Activated CD4-positive, alpha-beta memory T cell treated with anti-CD3 and anti-CD28 coated beads for 36 hours (primary cell): ENCODE measurements at places on chromosomes 2 and 18. TPM values are rescaled to one million over a fixed set of nuclear protein-coding genes. Genes with fewer than 3 reads are reported as not detected.

The HOXD8 gene
- total RNA-seq: not detected

The FAM228A gene
- total RNA-seq: 0.17 TPM

The ACKR3 gene
- 1.2 TPM for total RNA-seq

The CELF4 gene
- not detected for total RNA-seq

The KATNAL2 gene
- 0.46 TPM for total RNA-seq

The DOK1 gene
- total RNA-seq: 23.1 TPM

The LRRC30 gene
- total RNA-seq: not detected

DNA sequence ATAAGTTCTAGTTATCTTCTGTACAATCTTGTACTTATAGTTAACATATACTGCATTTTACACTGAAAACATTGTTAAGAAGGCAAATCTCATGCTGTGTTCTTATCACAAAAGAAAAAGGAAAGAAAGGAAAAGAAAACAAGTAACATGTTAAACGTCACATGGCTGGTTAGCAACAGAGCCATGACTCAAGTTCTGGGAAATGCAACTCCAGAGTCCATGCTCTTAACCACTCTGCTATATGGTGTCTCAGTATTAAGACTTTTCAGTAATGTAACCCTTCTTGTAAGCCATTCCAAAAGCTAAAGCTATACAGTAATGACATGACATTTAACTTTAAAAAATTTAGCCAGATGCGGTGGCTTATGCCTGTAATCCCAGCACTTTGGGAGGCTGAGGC, 181.4 kb downstream of the BARD1 start:
- no peaks in the 10 kb centered on the region for H3K4me1 ChIP-seq
- no peak overlapping the region for H3K27ac ChIP-seq
- no peak for DNase-seq

GRCh38 chr18:44588508-44588907, 92.2 kb upstream of the SETBP1 start:
- no peak overlapping the region for H3K27ac ChIP-seq
- no peak for DNase-seq

- H3K27ac ChIP-seq: peak overlapping the region; percentile 30
- H3K4me3 ChIP-seq: no peak overlapping the region
- no peaks in the 10 kb centered on the region for H3K36me3 ChIP-seq
- DNase-seq: no peak
- peaks cover 19% of the 10 kb centered on the region for H3K4me1 ChIP-seq
These were observed 43.2 kb downstream of the FOSL2 start for GRCh38 chr2:28435814-28436351.

- H3K36me3 ChIP-seq: no peaks in the 10 kb centered on the region
- DNase-seq: no peak
- H3K27ac ChIP-seq: no peak overlapping the region
- H3K4me3 ChIP-seq: no peak overlapping the region
These were observed 93.8 kb downstream of the SCG2 start for GRCh38 chr2:223508372-223508771.

- peaks cover 22% of the 10 kb centered on the region for H3K27me3 ChIP-seq
- H3K4me1 ChIP-seq: no peaks in the 10 kb centered on the region
- no peak overlapping the region for H3K4me3 ChIP-seq
- H3K36me3 ChIP-seq: no peaks in the 10 kb centered on the region
- H3K27ac ChIP-seq: no peak overlapping the region
- DNase-seq: no peak
These were observed 163.7 kb upstream of the RMP24 start for GRCh38 chr18:35808796-35809195.

GRCh38 chr2:196985511-196986183, 59.1 kb upstream of the PGAP1 start:
- no peaks in the 10 kb centered on the region for H3K27me3 ChIP-seq
- peaks cover 51% of the 10 kb centered on the region for H3K4me1 ChIP-seq
- H3K27ac ChIP-seq: peak overlapping the region; percentile 35
- no peak for DNase-seq
- H3K36me3 ChIP-seq: peaks cover 32% of the 10 kb centered on the region
- H3K4me3 ChIP-seq: no peak overlapping the region

GRCh38 chr18:37661478-37661877, 95.9 kb upstream of the CELF4 start:
- no peak overlapping the region for H3K27ac ChIP-seq
- no peaks in the 10 kb centered on the region for H3K27me3 ChIP-seq
- H3K4me1 ChIP-seq: no peaks in the 10 kb centered on the region
- no peaks in the 10 kb centered on the region for H3K36me3 ChIP-seq
- no peak overlapping the region for H3K4me3 ChIP-seq

DNA sequence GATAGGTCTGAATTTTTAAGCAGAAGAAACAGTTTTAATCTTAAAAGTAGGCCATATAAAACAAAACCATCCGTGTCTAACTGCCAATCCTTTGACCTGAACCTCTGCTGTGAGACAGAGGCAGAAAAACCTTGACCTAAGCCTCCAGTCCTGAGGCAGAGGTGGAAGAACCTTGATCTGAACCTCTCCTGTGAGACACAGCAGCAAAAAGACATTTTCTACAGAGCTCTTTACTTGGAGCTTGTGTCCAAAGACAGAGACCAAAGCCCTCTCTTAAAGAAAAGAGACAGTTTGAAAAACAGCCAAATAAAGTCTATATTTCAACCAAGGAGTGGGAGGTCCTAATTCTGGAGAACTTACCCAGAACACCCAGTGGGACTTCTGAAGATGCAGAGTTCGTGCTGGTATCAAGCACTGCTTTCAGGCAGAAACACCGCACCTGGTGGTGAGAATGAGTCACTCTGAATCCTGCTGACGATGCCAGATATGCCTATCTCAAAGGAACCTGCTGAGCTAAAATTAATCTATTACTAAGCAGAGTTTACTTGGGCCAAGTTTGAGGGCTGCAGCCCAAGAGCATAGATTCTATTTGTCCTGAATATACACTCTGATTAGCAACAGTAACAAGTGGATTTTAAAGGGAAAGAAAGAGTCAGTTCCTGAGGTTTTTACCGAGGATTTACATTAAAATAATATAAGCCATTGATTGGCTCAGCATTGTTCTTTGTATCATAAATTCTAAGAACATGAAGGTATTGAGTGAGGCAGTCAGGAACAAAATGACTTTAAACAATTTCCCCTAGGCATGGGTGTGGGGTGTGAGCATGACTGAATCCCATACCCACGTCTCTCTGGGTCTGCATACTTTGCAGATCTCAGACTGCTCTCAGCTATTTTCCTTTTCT, 806.4 kb downstream of the TRIB2 start:
- no peak overlapping the region for H3K27ac ChIP-seq
- no peak overlapping the region for H3K4me3 ChIP-seq
- no peaks in the 10 kb centered on the region for H3K36me3 ChIP-seq

GRCh38 chr2:174765576-174765975, 1.3 kb upstream of the CHRNA1 start:
- H3K36me3 ChIP-seq: no peaks in the 10 kb centered on the region
- DNase-seq: no peak
- peaks cover 2% of the 10 kb centered on the region for H3K4me1 ChIP-seq
- no peak overlapping the region for H3K27ac ChIP-seq
- H3K27me3 ChIP-seq: no peaks in the 10 kb centered on the region

- no peaks in the 10 kb centered on the region for H3K4me1 ChIP-seq
- no peak overlapping the region for H3K27ac ChIP-seq
These were observed 247.8 kb downstream of the DOK6 start for GRCh38 chr18:69648486-69648885.

GRCh38 chr2:162153608-162154224, 1.7 kb upstream of the GCG start:
- H3K4me3 ChIP-seq: no peak overlapping the region
- DNase-seq: peak; percentile 70
- H3K27me3 ChIP-seq: peaks cover 17% of the 10 kb centered on the region
- no peak overlapping the region for H3K27ac ChIP-seq

DNA sequence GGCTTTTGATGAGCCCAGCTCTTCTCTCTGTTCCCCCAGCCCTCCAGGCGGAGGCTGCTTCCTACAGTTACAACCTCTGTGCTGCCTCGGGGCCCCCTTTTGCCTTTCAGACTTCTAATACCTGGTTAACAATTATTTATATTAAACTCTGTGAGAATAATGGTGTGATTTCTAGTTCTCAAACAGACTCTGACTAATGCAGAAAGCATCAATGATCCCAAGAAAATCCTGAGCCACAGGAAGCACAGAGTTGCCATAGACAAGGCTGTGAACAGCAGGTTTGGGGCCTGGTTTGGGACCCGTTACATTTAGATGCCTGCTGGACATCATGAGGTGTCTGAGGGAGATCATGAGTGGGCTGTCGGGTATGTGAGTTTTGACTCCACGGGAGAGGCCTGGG, 37.4 kb upstream of the MYO3B start:
- DNase-seq: no peak
- peaks cover 2% of the 10 kb centered on the region for H3K27me3 ChIP-seq
- H3K4me1 ChIP-seq: no peaks in the 10 kb centered on the region

DNA sequence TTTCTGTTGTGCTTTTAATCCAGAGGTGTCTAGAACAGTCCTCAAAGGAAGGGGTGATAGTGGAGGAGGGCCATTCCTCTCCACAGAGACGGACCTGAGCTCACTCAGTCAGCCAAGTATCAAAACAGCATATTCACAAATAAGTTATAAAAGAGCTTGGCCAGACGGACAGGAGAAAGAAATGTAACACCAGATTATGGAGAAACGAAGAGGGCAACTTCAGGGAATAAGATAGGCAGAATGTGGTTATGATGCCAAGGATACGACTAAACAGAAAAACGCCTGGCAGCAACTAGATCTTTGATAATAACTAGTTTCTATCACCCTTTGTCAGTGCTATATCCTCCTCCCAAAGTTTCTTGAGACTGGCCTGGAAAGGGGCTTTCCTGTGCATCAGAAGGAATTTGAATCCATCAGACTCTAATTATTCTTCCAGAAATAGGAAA, 42.5 kb downstream of the MAP4K3 start:
- H3K4me3 ChIP-seq: no peak overlapping the region
- DNase-seq: no peak
- no peak overlapping the region for H3K27ac ChIP-seq
- peaks cover 4% of the 10 kb centered on the region for H3K36me3 ChIP-seq
- H3K4me1 ChIP-seq: peaks cover 21% of the 10 kb centered on the region

GRCh38 chr18:70365361-70365760, 76.5 kb downstream of the SOCS6 start:
- DNase-seq: no peak
- no peaks in the 10 kb centered on the region for H3K36me3 ChIP-seq
- no peak overlapping the region for H3K4me3 ChIP-seq
- H3K27me3 ChIP-seq: peaks cover 2% of the 10 kb centered on the region

DNA sequence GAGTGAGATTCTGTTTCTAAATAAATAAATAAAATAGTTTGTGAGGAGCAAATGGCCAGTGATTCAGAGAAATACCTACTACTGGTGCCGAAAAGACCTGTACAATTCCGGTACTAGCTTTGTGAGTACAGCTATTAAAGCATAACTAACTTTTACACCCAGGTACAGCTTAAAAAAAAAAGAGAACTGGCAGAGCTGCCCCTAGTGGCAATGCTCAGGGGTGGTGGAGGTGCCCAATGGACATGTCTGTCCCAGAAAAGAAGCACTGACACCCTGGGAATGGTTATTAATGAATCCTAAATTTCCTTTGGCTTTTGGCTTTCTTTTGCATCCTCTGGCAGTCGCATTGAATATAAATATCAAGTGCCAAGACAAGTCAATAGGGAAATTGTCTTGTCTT, 87.0 kb downstream of the LIPG start:
- H3K4me1 ChIP-seq: no peaks in the 10 kb centered on the region
- H3K27ac ChIP-seq: no peak overlapping the region
- DNase-seq: no peak
- H3K4me3 ChIP-seq: no peak overlapping the region
- H3K36me3 ChIP-seq: no peaks in the 10 kb centered on the region

GRCh38 chr2:179104736-179105135, 54.8 kb upstream of the CCDC141 start:
- no peak overlapping the region for H3K27ac ChIP-seq
- DNase-seq: no peak
- H3K27me3 ChIP-seq: no peaks in the 10 kb centered on the region
- peaks cover 22% of the 10 kb centered on the region for H3K4me1 ChIP-seq

DNA sequence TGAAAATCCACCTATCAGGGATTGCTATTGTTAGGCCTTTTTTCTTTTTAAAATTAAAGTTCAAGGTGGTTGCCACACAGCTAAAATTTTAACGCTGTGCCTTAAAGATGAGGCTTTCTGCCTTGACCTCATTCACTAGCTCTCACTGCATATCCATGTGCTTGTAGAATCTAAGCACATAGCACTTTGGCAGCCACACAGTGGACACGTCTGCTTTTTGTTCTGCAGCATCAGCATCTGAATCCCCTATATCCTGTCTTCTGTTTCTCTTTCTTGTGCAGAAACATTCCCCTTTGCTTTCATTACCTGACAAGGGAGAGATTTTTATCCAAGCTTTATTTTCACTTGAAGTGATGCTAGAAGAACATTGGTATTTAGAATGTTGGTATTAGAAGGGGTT, 38.1 kb downstream of the RALB start:
- H3K27ac ChIP-seq: no peak overlapping the region
- no peaks in the 10 kb centered on the region for H3K27me3 ChIP-seq
- no peak overlapping the region for H3K4me3 ChIP-seq
- DNase-seq: no peak
- peaks cover 38% of the 10 kb centered on the region for H3K36me3 ChIP-seq

- no peaks in the 10 kb centered on the region for H3K4me1 ChIP-seq
- H3K27ac ChIP-seq: no peak overlapping the region
- H3K4me3 ChIP-seq: no peak overlapping the region
- peaks cover 24% of the 10 kb centered on the region for H3K27me3 ChIP-seq
- H3K36me3 ChIP-seq: no peaks in the 10 kb centered on the region
These were observed 15.0 kb upstream of the KCNG2 start for GRCh38 chr18:79782566-79783308.

GRCh38 chr2:130342020-130342532, 621 bp upstream of the IMP4 start:
- H3K36me3 ChIP-seq: peaks cover 52% of the 10 kb centered on the region
- peak overlapping the region; percentile 98 for H3K4me3 ChIP-seq
- H3K27me3 ChIP-seq: no peaks in the 10 kb centered on the region
- peaks cover 24% of the 10 kb centered on the region for H3K4me1 ChIP-seq
- H3K27ac ChIP-seq: peak overlapping the region; percentile 99
- peak; percentile 90 for DNase-seq

DNA sequence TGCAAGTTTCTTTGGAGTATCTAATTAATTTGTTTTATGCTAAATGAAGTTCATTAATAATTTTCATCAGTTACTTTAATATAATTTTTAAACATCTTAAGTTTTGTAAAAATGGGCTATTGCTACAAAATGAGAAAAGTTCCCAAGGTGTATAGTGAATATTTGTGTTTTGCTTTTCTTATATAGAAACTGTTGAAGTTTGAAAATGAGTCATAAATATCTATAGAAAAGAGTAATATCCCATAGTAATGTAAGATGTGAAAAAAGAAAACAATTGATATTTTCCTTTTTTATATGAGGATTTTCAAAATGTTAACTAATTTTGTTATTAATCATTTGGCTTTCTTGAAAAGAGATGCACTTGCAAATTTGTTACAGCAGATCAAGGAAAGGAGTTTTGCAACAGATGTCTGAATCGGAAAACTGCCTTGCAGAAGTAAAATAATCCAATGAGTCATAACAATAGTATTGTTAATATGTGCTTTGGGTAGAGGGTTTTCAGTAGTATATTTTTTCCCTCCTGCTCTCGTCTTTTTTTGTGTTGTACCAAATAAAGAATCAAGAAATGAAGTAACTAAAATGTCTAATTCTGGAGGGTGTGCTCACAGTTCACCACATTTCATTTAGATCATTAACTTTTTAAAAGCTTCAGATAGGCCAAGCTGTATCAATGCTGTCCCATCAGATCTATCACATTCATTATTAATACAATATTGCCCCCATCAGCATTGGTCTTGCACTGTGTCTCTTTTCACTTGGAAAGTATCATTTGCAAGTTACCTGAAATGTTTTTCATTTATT, 15.5 kb downstream of the DUSP19 start:
- no peak overlapping the region for H3K27ac ChIP-seq
- H3K27me3 ChIP-seq: no peaks in the 10 kb centered on the region
- H3K36me3 ChIP-seq: no peaks in the 10 kb centered on the region
